ENCODE measurements at places on chromosomes 2 and 18.

DNA sequence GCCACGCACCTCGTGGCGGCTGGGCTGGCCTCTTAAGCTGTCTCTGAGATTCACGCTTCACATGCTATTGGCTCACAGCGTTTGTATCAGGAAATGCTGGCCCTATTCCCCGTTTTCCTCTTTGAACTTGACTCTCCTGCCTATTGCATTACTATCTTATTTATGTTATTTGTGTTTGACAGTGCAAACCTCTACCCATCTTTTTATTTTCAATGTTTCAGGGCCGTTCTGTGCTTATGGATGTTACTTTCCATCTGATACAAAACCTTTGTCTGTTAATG is 149.9 kb upstream of the TWIST2 start:
- DNase-seq: no peak

GRCh38 chr2:160491911-160492371 is 1.7 kb downstream of the RBMS1 start:
- peak; percentile 34 for DNase-seq

DNA sequence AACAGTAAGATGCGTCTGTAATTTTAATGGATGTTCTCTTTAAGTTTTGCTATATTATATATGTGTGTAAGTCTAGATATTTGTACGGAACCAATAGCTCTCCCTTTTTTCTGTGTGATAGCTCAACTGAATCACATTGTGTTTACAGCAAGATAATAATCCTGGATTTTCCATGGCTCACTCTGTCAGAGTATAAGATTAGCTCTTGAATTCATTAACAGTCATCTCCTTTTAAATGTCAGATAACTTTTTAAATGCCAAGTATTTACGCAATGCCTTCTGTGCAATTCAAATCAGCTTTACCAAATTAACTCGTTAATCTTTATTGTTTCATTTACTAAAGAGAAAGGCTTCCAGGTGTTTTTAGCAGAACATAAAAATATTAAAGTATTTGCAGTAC is 76.9 kb downstream of the KIAA2012 start:
- DNase-seq: no peak

GRCh38 chr2:109373791-109374547 is 239.8 kb downstream of the SEPTIN10 start:
- DNase-seq: no peak

- DNase-seq: no peak
Observed at GRCh38 chr18:3919396-3920061, 469.6 kb downstream of the TGIF1 start.

DNA sequence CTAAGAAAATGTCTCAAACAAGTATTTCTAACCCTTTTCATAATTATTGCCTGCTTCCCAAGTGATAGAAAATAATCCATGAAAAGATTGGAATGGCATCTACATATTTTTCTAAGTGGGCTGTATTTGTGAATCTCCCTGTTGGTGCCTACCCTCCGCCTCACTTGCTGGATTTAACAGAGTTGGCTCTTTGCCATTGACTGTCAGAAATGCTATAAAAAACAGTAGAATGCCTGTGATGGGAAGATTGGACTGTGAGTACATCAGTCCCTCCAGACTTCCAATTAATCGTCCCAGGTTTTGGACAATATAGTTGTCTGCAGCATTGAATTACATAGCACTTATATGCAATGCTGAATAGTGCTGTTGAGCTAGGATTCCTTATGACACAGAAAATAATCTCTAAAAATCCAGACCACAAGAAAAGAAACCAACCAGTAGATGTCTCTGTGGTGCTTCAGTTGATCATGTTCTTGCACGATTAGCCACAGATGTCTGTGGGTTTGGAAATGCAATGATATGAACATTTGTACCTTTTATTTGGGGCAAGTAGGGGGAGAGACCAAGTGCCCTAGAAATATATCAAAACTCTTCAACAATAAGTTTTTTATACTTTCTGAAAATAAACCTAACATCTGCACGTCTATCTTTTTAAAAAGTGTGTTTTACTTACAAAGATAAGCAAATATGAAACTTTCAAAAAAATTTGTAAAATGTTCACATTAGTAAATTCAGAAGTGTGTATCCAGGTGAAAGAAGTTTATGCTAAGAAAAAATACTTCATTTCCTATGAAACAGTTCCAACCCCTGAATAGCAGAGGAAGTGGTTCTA is 88.5 kb downstream of the DYNAP start:
- DNase-seq: peak; percentile 48

DNA sequence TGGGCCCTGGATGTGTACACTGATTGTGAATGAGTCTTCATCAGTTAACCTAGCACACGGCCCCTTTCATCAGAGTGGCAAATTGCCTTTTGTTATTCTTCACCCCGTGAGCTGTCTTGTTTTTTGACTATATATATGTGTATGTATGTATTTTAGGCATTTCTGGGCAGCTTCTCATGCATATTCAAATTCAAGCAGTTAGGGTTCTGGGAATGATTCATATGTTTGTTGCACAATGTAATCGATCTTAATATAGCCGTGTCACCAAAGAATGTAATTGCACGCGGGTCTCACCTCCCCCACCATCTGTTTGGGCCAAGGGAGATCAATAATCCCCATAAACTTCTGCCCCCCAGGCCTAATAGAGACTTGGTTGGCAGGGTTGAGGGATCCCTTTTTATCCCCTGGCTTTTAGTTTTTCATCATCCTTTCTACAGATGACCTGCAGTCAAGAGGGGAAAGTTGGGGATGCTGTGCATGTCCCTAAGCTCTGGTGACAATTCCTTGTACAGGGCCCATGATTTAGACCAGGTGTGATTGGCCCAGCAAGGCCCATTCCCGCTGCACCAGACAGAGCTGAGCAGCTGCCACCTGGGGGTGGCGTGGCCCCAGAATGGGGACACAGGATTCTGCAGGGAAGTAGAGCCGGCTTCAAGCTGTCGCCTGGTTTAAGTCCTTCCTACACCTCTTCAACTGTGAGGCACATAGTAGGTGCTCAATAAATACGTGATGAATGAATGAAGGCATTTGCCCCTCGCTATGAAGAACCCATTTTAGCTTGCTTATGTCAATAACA is 19.2 kb downstream of the KCNF1 start:
- DNase-seq: no peak

GRCh38 chr2:173676647-173677046 is 288.5 kb downstream of the SP3 start:
- DNase-seq: no peak

DNA sequence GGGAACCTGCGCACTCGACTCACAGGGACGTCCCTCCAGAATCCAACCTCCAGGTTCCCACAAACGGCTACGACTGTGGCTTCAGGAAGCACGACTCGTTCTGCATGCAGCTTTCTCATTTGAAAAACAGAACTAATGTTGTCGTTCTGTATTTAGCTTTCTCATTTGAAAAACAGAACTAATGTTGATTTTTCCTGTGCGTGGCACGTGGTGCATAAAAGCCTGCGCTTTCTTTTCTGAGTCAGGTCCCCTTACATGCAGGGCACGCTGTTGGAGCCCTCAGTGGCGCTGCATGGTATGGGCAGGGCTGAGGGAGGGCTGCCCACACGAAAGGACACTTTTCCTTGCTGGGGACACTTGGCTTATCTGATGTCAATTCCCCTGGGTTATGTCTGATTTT is 124.3 kb downstream of the TMEM18 start:
- no peak for DNase-seq

DNA sequence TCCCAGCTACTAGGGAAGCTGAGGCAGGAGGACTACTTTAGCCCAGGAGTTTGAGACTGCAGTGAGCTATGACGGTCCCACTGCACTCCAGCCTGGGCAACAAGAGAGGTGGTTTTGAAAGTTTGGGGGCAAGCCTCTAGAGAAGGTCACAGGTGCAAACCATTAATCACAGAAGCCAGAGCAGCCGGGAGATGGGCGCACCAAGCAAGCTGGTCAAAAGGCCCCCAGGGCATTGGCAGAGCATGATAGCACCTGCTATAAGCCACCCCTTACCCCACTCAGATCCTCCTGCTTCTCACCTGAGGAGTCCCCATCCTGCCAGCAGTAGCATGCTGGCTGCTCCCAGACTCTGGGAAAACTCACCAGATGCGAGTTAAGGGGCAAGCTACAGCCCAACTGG is 116.1 kb upstream of the RAB12 start:
- no peak for DNase-seq

DNA sequence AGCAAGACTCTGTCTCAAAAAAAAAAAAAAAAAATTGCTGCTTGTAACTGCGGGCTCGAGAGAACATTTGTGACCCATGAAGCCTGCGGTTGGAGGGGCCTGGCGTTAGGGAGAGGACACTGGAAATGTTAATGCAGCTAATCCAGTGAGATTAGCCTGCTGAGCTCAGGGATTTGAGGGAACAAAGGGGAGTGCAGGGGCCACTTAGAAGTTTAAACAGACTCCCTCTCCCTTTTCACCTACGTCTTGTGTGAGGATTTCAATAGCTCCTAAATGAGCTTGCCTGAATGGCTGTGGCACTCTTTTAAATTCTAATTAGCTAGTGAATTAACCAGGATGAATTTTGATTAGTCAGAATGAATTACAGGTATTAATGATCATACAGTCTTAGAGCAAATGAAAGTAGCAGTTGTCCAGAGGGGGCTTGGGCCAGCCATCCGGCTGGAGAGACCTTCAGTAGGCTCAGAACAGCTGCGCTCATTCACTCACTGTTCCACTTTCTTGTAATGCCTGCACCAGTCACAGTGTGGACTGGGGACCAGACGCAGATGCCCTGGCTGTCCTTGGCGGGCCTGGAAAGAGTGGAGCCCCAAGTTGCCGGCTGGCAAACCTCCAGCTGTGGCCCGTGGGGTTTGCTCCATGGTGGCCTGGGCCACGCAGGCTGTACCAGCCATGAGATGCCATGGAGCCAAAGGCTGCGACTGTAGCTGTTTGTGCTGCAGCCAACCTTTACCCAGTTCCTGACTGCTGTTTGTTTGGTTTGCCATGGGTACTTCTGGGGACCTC is 20.8 kb downstream of the LDLRAD4 start:
- no peak for DNase-seq

GRCh38 chr2:209277444-209277843 is 146.4 kb upstream of the MAP2 start:
- no peak for DNase-seq

DNA sequence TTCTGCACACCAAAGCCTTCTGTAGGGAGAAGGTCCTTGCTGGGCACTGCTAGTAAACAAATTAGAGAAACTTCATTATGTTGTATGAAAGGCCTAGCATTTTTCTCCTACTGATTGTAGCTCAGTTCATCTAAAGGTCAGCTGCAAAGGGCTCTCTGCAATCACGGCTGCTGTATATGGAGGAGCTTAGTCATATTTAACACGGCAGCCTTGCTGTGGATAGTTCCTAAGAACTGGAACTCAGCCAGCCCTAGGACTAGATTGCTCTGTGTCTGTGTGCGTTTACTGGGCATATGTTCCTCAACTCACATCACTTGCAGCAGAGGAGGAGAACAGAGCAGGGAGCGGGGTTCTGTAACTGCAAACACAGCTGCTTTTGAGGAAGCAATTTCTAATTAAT is 1103.9 kb upstream of the KLHL29 start:
- no peak for DNase-seq

DNA sequence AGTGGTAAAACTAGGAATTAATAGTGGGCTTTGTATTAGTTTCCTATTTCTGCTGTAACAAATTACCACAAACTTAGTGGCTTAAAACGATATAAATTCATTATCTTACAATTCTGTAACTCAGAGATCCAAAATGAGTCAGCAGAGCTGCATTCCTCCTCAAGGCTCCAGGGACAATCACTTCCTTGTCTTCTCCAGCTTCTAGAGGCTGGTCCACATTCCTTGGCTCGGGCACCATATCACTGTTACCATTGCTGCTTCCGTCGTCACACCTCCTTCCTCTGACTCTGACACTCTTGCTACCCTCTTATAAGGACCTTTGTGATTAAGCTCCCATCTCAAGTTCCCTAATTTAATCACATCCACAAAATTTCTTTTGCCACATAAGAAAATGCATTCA is 567.8 kb upstream of the KLHL29 start:
- DNase-seq: no peak

DNA sequence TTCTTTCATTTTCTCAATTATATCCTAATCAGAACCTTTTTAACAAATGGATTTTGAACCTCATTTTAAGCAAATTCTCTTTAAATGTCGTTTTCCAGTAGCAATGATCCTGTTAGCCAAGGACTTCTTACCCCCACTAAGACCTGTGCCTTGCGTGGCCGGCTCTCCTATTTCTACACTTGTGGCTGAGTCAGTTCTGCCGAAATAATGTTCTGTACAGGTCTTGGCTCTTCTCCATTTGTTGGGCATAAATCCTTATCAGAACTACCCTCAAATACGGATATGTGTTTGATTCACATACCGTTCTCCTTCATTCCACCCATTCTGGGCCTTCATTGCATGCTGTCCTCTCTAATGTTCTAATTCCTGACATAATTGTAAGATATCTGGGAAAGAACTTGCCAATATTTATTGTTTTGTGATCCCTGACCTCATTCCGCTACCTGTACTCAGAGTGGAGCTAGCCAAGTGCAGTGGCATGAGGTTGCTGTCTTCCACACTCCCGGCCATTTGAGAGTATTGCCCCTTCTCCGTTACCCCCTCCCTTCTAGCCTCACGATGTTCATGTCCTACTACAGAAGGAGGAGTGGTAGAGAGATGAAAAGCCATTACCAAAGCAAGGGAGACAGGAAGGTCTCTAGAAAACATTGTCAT is 78.7 kb downstream of the MYOM1 start:
- no peak for DNase-seq

DNA sequence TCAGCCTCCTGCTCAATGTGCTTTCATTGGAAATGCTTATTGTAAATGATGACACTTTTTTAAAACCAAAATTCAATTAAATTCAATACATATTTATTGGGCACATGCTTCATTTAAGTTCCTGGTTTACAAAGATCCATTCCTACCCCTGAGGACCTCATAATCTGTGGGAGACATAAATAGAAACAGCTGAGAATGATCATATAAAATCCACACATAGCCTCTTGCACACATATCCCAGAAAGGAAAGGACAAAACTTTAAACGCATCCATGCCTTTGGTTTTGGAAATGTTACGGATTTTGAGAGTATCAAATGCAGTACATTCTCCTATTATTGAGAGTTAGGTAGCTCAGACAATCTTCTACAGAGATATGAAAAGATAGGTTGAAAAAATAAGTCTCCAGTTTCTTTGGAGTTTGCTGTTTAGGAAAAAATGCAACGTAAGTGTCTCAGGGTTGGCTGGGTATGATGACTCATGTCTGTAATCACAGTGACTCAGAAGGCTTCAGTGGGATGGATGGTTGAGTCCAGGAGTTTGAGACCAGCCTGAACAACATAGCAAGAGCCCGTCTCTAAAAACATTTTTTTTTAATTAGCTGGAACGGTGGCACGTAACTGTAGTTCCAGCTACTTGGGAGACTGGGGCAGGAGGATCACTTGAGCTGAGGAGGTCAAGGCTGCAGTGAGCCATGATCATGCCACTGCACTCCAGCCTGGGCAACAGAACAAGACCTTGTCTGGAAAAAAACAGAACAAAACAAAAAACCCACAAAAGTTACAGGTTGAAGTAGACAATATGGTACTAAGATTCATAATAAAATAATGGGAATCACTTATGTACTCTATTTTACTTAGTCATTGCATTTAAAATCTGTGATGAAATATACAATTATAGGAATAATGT is 3.9 kb upstream of the PRELID3A start:
- no peak for DNase-seq

GRCh38 chr2:157479081-157480027 is 35.5 kb upstream of the CYTIP start:
- DNase-seq: no peak
